ENCODE measurements at places on chromosomes 3 and 15. TPM values are rescaled to one million over a fixed set of nuclear protein-coding genes. Genes with fewer than 3 reads are reported as not detected.

SGO1 gene
- 13.7 TPM for total RNA-seq

SPRED1 gene
- total RNA-seq, result 8.0 TPM

VILL gene
- total RNA-seq, result 0.07 TPM

RASL12 gene
- total RNA-seq, result 0.18 TPM

FANCD2OS gene
- not detected for total RNA-seq

Measured in A549 treated with AZD2906 at 1 μM for 4 hours (cell line).